ENCODE measurements at places on chromosomes 3 and 15.

DNA sequence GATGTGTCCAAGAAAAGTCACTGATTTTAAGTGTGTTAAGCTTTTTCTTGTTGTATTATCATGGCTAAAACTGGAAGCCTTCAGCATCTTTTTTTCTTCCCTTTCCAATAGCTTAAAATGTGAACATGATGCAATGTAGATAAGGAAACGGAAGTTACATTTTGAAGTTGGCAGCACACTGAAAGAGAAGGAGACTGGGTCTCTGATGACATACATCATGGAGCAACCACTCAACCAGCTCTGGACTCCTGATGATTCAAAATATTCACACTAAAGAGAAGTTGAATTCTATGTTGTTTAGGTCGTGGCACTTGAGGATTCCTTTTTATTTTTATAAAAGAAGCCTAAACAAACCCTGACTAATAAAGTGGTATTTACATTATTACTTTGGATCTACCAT, 488.3 kb upstream of the ALCAM start:
- no peak for DNase-seq

DNA sequence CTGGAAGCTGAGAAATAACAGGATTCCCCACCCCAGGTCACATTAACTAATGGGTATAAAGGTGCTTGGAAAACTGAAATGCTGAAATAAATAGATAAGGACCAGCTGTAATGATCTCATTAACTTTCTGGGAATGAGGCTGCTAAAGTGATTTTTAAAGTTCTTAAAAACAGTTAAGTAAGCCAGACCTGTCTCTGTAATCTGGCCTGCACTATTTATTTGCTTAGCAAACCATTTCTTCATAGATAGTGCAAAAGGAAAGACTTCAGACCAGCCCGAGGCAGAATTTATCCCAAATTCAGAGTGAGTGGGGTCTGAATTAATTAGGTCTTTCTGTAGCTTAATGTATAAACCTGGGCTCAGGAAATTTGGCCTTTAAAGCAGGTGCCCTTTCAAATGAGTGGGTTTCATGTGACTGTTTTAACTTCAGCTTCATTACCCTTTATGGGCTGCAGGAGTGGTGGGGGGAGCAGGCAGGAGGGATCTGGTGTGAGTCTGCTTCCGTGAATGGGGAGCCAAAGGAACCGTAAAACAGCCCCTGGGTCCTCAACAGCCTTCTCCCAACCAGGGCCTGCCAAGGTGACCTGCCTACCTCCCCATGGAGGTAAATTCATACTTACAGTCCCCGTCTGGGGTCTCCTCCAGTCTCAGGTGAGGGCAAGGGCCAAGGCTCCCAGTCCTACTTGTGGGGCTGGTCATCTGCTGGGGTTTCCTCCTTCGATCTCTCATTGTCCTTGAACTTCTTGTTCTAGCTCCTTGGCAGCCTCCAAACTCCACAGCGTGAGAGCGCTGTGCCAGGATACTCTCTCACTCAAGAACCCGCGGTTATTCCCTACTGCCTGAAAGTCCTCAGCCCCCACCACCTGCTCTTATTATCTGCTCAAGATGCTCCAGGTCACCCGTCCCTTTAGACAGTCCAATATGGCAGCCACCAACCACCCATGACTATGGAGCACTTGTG, 31.2 kb downstream of the MAGEF1 start:
- no peak for DNase-seq

GRCh38 chr15:34640661-34641060, 57.2 kb upstream of the GOLGA8B start:
- DNase-seq: no peak

DNA sequence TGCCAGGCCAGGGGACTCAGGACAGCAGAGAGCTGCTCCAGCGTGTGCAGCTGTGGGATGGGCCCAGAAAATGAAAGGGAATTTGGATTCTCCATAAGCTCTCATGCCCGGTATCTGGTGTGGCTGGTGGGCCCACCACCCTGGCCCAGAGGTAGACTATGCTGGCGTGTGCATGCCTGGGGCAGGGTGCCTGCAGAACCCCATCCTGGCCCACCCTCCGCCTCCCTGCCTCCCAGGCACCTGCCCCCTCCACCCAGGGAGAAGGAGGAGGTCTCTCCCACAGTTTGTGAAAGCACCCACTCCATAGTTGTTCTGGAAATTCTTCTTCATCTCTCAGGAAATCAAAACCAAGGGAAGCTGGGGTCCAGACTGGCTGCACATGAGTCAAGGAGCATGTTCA, 112.9 kb downstream of the ADCY5 start:
- no peak for DNase-seq

- DNase-seq: no peak
Observed at GRCh38 chr15:63373330-63373729, 8.3 kb downstream of the CA12 start.

GRCh38 chr3:143429628-143430514, 310.3 kb downstream of the CHST2 start:
- DNase-seq: no peak

DNA sequence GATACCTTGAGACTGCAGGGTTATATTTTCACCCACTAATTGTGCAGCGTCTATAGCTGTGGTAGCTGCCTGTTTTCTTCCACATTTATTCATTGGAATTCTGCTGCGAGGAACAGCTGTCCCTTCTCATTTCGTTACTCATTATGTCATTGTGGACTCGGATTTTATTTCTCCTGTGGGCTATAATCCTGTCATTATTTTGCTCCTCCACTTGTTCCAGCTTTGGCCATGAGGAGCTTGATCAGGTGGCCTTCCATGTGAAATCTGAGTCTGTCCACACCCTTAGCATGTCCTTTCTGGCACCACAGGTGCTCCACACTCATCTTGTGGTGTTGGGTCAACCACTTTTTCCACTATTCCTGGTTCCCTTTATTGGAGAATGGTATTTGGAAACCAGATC, 14.8 kb downstream of the LYSMD4 start:
- DNase-seq: no peak

- no peak for DNase-seq
Observed at GRCh38 chr3:169489775-169490546, 173.6 kb downstream of the MECOM start.

- no peak for DNase-seq
Observed at GRCh38 chr15:64305261-64305660, 50.7 kb downstream of the CSNK1G1 start.

GRCh38 chr15:41207687-41208448, 22.7 kb downstream of the EXD1 start:
- no peak for DNase-seq

DNA sequence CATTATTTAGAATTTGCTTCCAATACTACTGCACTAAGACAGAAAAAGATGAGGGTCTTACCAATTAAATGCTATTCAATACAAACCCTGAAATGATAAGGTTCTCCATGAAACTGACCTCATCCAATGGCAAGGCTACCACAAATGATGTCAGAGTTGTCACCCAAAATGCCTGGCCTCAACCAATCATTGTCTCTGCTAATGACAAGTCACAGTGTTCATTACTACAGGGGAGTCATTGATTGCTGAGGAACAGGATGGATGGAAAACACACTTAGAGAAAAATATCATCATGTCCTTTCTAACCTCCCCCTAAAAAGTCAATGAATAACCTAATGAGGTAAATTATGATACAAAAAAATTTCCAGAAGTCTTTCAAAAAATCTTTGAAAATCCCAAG, 91.0 kb downstream of the FOXP1 start:
- DNase-seq: no peak

GRCh38 chr3:153209596-153209995, 47.6 kb downstream of the RAP2B start:
- no peak for DNase-seq

- no peak for DNase-seq
Observed at GRCh38 chr3:168707900-168708299, 612.2 kb upstream of the GOLIM4 start.

DNA sequence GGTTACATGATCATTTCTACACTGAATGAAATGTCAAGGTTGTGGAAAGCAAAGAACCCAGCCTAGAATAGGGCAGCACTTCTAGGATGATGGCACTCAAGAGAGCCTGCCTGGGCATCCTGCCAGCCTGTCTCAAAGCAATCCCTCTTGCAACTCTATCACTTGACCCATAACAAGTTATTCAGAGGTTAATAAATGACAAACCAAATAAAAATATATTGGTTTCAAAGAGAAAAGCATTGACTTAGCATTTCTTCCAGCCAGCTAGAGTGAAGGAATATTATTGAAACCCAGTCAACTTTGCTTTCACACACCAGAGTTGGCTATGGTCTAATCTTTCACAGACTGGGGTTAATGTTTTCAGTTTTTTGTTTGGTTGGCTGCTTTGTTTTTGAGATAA, 214.6 kb upstream of the UBE2E2 start:
- DNase-seq: no peak

GRCh38 chr15:92820236-92821021, 79.7 kb upstream of the CHD2 start:
- peak; percentile 84 for DNase-seq

GRCh38 chr3:26636096-26636727, 13.6 kb downstream of the LRRC3B start:
- DNase-seq: no peak

DNA sequence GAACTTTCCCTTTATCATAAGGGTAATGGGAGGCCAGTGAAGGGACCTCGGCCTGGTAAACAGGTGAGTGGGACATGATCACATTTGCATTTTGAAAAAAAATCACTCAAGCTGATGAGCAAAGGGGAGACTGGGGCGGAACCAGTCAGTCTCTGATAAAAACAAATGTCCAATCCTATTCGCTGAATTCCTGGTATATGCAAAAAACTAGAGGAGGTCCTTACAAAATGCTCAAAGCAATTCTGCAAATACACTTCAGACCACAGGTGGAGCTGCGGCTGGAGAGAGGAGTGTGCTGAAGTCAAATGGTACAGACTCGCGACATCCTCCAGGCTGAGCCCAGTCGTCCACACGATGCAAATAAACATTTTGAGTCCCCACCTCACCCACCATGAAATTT, 166.7 kb downstream of the FOXP1 start:
- peak; percentile 48 for DNase-seq
